ENCODE measurements at places on chromosomes 2 and 18.

GRCh38 chr2:231928481-231928880 is 2.3 kb upstream of the NPPC start:
- no peak for DNase-seq

DNA sequence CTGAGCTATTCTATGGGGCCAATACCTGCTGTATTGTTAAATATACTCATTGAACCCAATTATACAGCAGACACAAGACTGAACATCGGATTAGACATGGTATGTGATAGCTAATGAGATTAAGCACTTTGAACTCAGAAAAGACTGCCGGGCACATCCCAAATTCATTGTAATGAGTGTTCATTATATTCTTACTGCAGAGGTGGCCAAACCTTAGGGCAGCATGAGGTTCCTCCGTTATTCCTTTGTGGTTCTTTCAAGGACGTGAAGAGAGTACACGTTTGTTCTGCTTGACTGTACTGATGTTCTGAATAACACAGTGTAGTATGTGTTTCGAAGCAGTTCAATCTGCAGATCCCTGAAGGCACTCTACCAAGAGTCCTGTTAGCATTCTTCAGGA is 78.4 kb downstream of the KIF5C start:
- no peak for DNase-seq

DNA sequence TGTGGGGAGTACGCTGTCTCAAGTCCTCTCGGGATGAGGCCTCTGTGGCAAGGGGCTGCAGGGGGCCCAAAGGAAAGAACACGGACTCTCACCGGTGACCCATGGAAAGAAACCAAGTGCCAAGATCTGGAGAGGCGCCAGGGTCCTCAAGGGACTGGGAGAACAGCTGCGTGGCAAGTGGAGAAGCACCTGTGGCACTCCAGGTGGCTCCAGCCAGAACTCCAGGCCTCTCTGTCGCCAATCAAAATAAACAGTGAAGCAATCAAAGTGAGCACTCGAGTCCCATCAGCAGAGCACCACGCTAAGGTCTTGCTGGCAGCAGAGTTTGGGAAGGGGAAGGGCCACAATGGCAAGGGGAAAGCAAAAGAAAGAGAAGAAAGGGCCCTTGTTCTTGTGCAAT is 54.7 kb downstream of the BCL2 start:
- no peak for DNase-seq

- DNase-seq: no peak
These were observed 494.7 kb upstream of the SETBP1 start for GRCh38 chr18:44186001-44186400.

GRCh38 chr2:15970701-15971100 is 30.4 kb downstream of the MYCN start:
- no peak for DNase-seq

GRCh38 chr2:1873343-1873742 is 129.0 kb upstream of the PXDN start:
- no peak for DNase-seq

GRCh38 chr2:202290970-202291369 is 25.4 kb downstream of the NOP58 start:
- no peak for DNase-seq

- DNase-seq: peak; percentile 31
These were observed 901 bp downstream of the WDFY1 start for GRCh38 chr2:223944166-223944702.

GRCh38 chr2:217004656-217005055 is 144.8 kb upstream of the TNP1 start:
- no peak for DNase-seq

DNA sequence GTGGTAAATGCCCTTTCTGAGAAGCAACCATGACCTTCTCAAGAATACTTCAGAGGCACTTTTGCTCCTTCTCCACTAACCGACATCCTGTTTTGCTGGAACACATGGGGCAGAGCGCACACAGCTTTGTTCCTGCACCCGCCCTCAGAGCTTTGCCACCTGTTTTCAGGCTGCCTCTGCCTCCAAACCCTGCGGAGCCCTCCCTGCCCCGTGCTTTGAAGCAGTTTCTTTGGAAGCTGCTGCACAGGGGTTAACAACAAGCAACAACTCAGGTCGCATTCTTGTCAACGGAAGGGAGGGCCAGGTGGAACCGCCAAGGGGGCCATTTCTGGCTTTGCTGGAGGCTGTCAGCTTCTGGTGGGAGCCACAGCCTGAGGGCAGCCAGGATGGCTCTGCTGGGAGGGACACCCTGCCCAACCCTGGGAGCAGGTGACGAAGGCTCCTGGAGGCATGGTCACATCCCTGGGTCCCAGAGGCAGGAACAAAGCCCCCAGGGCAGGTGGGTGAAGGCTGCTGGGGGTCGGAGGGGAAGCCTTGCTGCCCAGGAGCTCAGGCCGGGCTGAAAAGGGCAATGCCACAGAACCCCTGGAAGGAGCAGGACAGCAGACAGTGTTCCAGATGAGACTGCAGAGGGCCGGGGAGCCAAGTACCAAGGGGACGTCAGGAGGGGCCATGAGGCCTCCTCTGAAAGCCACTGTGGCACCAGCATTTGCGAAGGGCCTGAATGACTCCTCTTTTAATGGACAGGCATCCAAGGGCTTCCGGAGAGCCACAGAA is 46.8 kb downstream of the MRPS5 start:
- no peak for DNase-seq

- DNase-seq: no peak
These were observed 42.3 kb upstream of the NCOA1 start for GRCh38 chr2:24448797-24449196.

DNA sequence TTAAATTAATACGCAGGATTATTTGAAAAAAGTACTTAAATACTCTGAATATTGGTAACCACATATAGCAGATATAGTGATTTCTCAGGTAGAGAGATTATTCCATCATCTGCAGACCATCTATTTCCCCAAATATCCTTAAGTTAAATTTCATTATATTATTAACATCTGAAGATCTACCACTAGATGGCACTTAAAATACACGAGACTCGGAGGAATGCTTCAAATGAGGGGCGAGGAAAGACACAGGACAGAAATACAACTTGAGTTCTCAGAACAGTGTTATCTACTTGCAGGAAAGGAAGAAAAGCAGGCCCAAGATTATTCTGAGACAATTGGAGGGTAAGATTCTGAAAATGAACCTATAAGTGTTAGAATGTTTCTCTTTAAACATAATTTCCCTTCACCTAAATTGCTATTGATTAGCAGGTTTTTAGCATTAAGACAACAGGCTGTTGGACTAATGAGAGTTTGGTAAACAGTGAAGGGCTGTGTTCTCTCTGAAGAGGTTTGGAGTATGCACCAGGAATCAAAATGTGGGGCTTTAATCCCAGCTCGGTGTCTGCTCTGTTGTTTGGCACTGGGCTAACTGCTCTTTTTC is 76.9 kb upstream of the GCFC2 start:
- DNase-seq: no peak

- DNase-seq: peak; percentile 6
These were observed 91.5 kb downstream of the DYM start for GRCh38 chr18:49368876-49369440.

DNA sequence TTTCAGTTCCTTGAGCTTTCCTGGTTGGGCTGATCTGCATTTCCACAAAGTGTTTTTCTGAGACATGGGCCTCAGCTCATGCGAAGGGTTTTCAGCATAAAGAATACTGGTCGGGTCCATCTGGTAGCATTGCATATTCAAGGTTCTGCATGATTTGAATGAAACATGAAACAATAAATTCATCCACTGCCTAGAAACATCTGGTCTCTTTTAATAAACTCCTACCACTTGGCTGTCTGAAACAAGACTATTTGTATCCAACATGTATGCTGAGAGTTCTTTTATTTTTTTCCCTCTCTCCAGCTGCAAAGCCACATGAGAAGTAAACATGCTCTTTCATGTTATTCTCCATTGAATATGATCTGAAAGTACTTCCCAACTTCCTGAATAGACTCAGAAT is 314.9 kb upstream of the SOX11 start:
- DNase-seq: no peak

GRCh38 chr18:76414936-76415621 is 80.0 kb downstream of the ZNF516 start:
- no peak for DNase-seq

- no peak for DNase-seq
These were observed 47.9 kb upstream of the MAT2A start for GRCh38 chr2:85490861-85491755.

- no peak for DNase-seq
These were observed 76.3 kb downstream of the STPG4 start for GRCh38 chr2:47078541-47079482.

DNA sequence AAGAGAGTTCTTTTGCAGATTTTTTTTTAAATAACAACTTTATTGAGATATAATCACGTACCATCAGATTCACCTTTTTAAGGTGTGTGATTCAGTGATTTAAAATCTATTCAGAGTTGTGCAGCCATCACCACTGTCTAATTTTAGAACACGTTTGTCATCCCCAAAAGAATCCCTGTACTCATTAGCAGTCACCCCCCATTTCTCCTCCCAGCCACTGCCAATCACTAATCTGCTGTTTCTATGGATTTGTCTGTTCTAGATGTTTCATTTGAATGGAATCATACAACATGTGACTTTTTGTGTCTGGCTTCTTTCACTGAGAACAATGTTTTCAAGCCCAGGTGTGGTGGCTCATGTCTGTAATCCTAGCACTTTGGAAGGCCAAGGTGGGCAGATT is 55.4 kb upstream of the RAPH1 start:
- no peak for DNase-seq

GRCh38 chr18:60191926-60192325 is 180.6 kb downstream of the MC4R start:
- no peak for DNase-seq

GRCh38 chr2:217163987-217164386 is 304.1 kb upstream of the TNP1 start:
- no peak for DNase-seq

- no peak for DNase-seq
These were observed 60.5 kb upstream of the SMAD2 start for GRCh38 chr18:47990981-47991380.

GRCh38 chr2:168312036-168312822 is 64.8 kb upstream of the STK39 start:
- DNase-seq: no peak

DNA sequence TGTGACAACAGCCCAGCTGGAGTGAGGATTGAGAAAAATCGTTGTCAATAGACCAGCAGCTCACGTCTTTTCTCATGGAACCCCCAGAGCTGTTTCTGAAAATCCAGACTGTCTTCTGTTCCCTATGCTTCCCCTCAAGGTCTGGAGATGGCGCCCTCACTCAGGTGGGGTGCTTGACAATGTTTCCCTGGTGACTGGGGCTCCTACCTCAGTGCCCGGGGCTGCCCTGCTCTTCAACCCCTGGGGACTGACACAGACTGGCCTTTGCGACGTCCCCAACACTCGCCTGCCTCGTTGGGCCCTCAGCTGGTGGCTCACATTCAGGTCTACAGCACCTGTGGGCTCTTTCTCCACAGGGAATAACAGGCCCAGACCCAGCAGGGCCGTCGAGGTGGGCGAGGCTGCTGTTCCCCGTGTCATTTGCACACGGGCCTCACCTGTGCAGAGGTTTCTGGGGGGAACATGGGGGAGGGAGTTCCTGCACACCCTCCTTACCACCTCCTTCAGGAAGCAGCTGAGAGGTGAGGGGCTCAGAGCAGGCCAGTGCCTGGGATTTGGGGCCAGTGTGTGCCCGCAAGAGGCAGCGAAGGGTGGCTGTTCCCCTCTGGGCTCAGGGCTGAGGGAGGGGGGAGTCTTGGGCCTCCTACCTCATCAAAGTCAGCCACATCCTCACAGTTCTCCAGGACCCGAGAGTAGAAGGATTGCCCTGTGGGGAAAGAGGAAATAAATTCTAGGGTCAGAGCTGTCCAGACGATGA is 59.3 kb upstream of the OTOF start:
- no peak for DNase-seq

DNA sequence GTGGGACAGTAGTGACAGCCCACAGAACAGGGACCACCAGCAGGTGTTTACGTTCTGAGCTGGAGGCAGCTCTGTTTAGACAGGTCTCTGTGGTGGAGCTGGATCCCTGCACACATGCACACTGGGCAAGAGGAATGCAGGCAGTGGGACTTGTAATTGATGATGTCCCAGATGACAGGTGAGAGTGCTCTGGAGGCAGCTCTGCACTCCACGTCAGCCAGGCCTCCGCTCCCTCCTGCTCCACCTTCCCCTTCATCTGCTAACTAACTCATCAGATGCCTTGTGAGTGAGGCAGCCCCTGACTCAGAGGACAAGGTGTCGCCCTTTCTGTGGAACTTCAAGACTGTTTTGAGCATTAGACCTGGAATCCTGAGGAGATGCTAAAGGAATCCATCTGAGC is 53.2 kb downstream of the SH3YL1 start:
- DNase-seq: no peak

DNA sequence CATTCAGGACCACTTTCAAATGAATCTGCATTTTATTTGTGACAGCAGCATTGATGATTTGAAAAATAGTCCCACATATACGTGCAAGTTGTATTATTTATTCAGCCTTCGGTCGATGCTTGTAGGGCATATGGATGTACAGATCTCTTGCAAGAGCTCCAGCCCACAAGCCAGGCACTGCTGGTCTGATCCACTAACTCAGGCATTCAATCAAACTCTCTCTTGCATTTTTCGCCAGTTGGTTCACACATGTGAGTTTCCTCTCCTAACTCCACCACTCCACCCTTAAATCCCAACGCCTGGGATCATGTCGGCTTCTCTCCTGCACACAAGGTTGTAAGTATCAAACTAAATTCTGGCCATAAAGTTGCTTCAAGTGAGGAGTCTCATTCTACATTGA is 318.7 kb downstream of the CYP26B1 start:
- no peak for DNase-seq

DNA sequence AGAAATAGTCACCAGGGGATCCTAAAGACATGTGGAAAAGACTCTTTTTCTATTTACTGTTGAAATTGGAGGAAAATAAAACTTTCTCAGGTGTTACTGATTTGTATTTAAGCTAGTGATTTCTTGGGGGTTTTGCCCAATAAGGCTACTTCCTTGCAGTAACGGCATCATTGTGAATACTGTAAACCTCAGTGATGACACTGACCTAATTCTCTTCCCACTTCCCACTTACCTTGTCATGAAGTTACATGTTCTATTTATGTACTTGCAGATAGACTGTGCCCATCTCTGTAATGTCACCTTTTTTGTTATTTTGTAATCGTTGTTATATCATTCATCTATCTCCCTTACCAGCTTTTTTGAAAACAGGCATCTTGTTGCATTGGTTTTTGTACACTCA is 134.5 kb downstream of the KIAA1328 start:
- no peak for DNase-seq

GRCh38 chr2:204550751-204551511 is 5.7 kb downstream of the PARD3B start:
- no peak for DNase-seq

- no peak for DNase-seq
These were observed 174.0 kb downstream of the ARL4C start for GRCh38 chr2:234322766-234323465.

GRCh38 chr2:74554820-74555531 is 456 bp downstream of the DOK1 start:
- DNase-seq: no peak

DNA sequence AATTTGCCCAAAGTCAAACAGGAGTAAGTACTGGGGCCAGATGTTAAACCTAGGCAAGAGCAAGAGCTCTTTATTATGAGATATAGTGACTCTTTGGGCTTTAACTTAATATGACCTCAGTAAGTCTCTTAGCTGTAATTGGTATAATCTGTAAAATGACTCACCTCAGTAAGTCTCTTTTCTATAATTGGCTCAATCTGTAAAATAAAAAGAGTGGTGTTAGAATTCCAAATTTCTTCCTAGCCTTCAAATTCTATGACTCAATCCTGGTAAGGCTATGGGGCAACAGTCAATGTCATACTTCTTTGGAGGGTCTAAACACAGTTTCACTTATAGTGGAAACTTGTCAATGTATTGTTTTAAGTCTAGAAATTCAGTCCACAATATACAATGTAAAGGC is 1608.9 kb upstream of the PIK3C3 start:
- no peak for DNase-seq

Measured in C1 segment of cervical spinal cord (tissue), 14 donors.